Inflammatory macrophage treated with lipopolysaccharide for 4 hours (primary cell): ENCODE measurements at places on chromosomes 5 and 9.

DNA sequence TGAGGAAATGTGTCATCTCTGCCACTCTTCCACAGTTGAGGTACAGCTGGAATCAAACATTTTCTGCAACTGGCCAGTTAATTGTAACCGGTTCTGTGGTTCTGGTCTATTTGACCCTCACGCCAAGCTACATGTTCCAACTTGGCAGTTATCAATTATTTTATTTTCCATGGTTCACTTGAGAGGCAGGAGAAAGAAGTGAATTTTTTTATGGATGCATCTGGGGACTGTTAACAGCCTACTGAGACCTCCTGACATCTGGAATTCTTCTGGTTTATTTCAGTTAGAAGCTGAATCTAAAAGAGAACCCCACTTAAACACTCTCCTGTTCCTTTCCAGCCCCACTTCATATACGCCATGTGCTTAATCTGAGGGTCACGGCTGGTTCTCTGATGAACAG, 372.3 kb downstream of the DNAH5 start:
- DNase-seq, result no peak

DNA sequence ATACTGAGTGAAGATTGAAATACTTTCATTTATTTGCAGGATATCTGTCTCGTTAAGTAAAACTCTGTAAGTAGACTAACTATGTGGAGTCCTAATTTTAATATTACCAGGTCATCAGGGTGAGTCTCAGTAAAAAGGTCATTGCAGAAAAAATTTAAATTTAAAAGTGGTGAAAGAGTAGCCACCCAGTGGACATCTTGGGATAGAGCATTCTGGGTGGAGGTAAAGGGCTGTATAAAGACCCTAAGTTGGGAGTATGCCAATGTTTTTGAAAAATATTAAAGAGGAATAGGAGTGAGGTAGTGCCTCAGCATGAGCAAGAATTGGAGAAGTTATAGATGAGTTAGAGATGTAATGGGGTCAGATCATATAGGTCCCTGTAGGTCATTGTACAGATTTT, 145.5 kb downstream of the HMHB1 start:
- DNase-seq, result no peak

GRCh38 chr9:133762488-133763271, 24.5 kb upstream of the SARDH start:
- no peak for DNase-seq

DNA sequence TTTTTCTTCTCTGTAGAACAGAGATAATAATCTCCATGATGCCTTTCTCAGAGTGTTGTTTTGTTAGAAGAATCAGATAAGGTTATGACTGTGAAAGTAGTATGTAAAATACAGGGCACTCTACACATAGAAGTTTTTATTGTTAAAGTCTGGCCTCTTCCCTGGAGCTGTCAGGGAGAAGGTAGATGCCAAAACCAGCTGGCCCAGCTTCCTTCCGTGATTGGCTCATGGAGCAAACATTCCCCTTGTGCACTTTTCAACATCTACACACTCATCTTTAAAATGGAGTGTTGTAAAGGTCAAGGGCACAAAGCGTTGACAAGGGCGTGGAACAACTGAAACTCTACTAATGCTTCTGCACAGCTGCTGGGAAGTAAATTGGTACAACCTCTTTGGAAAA, 7.4 kb upstream of the RNF183 start:
- no peak for DNase-seq

- peak; percentile 94 for DNase-seq
Observed at GRCh38 chr9:72362680-72363139, 2.3 kb downstream of the ZFAND5 start.

GRCh38 chr9:35951736-35952135, 6.2 kb downstream of the OR2S2 start:
- DNase-seq, result no peak
